Stimulated activated CD8-positive, alpha-beta memory T cell treated with anti-CD3 and anti-CD28 coated beads, Interleukin-2, amount 100 ng/mL, for 1 hour (primary cell): ENCODE measurements at places on chromosomes 1 and 21.
A peak's percentile ranks its signal among the peaks of the same experiment; 100 is the strongest.

DNA sequence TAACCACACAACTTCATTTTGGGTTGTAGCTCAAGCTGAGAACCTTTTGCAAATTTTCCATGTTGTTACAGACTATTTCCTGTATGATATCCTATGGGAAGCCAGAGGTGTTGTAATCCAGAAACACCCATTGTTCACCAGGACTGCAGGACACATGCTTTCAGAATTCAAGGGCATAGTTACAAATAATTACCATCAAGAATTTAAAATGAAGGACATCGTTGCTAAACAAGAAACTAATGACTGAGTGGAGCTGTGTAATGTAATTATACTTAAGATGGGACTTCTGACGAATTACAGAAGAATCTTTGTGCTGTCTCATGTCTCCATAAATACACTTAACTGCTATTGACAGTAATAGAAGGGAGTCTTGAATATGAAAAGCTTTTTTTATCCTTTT lies 47.6 kb upstream of the HOOK1 start:
- no peak for DNase-seq

DNA sequence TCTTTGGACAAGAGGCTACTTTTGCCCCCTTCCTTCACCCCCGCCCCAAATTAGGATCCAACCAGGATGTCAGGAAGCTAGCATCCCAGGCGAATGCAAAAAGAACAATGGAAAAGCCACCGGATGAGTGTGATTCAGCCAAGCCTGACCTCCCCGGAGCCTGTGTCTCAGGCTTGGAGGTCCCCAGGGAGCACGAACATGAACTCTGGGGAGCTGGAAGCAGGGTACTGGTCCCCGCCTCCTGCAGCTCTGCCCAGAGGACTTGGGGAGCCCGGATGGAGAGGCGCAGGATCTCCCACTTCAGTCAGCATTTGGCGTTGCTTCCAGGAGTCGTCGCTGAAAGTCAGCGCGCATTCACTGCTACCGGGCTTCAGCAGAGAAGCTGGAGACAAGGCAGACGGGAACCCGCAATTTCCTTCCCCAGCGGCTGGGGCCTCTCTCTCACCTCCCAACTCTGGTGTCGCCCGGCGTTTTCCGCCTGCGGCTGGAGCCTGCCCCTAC lies 1.8 kb upstream of the TBX15 start:
- no peak for DNase-seq

- no peak for DNase-seq
Observed at GRCh38 chr1:87515781-87516180, 187.1 kb downstream of the LMO4 start.

DNA sequence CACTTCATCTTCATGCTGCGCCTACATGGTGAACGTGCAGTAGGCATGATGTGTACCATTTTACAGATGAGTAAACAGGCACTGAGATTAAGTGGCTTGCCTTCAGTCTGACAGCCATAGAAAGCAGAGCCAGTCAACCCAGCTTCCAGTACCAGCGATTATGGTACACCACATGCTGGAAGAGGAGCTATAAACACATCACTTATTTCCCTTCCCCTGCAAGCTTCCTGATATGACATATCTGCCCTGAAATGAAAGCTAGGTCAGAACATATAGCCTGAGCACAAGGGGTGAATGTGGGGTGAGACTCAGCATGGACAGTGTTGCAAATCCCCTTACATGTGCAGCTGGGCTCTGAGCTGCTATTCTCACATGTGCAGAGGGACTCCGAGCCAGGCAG lies 33.8 kb upstream of the IL20 start:
- no peak for DNase-seq

DNA sequence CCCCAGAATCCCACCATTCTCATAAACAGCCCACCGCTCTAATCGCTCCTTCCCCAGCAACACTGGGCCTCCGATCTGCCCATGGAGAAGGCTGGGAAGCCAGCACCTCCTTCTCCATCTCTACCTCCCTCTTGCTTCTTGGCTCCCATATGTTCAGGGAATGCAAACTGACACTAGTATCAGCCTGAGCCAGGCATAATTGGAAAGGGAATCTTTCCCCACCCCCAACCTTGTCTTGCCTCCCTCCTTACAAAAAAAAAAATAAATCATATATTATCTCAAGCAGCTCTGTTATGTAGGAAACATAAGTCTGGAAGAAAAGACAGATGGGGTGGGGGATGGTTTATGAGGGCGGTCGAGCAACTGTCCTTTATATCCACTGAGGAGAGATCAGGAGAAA lies 127.2 kb downstream of the NAV1 start:
- DNase-seq: no peak

- no peak for DNase-seq
Observed at GRCh38 chr1:221437926-221438325, 304.0 kb downstream of the DUSP10 start.

GRCh38 chr1:26317612-26318337 lies at the start of gene CD52:
Gene CD52, plus strand, starts transcription at chr1:26317958. Its CDS starts 60 bp downstream, at chr1:26318018.
- DNase-seq: peak; percentile 22
